ENCODE measurements at places on chromosomes 5 and 9. TPM values are rescaled to one million over a fixed set of nuclear protein-coding genes. Genes with fewer than 3 reads are reported as not detected.

DNA sequence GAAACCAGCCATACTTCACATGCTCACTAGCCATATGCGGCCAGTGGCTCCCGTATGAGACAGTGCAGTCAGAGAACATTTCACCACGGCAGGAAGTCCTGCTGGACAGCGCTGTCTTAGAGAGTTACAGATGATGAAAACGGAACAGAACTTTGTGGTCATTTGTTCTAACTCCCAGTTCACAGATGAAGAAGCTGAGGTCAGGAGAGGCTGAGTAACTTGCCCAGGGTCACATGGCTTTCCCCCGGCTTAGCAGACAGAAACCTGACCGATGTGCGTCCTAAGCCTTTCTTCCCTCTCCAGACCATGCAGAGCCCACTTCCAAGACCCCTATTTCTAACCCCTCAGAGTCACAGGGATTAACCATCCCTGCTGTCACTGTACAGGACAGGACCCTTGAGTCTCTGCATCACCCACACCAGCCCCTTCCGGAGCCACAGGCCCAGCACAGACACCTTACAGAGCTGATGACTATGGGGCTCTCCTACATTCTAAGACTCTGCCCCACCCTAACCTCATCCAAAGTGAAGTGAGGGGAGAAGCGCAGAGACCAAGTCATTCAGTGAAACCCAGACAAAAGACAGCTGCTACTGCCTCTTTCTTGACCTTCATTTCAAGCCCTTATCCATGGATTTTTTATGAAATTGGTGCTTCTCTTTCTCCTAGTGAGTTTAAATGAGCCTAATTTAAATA lies 86.9 kb downstream of the PTPN3 start:
- no peaks in the 10 kb centered on the region for H3K4me1 ChIP-seq
- no peaks in the 10 kb centered on the region for H3K27me3 ChIP-seq
- DNase-seq, result no peak
- no peak overlapping the region for H3K4me3 ChIP-seq
- H3K27ac ChIP-seq, result no peak overlapping the region

GRCh38 chr5:72273547-72273946 lies 46.5 kb downstream of the MRPS27 start:
- DNase-seq, result no peak
- H3K27me3 ChIP-seq, result no peaks in the 10 kb centered on the region
- no peaks in the 10 kb centered on the region for H3K4me1 ChIP-seq
- no peak overlapping the region for H3K27ac ChIP-seq
- H3K36me3 ChIP-seq, result peaks cover 6% of the 10 kb centered on the region
- no peak overlapping the region for H3K4me3 ChIP-seq

GRCh38 chr5:16043349-16043965 lies 136.1 kb downstream of the MARCHF11 start:
- H3K27me3 ChIP-seq, result no peaks in the 10 kb centered on the region
- H3K4me1 ChIP-seq, result no peaks in the 10 kb centered on the region
- H3K27ac ChIP-seq, result no peak overlapping the region
- no peak for DNase-seq
- H3K4me3 ChIP-seq, result no peak overlapping the region

DNA sequence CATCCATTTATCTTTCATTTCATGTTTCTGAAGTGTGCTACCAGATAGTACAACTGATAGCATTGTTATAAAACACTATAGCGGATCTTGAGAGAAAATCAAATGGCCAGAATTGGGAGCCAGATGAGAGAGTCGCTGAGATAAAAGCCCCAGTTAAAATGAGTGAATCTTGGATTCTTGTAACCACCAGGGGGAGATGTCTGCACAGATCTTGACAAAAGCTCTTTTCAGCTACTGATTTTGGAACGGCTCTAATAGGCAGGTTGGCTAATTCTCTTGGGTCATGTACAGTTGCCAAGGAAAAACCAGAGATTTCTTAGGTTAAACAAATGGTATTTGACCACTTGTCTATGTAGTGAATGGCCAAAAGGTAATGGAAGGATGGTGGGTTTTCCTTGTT lies 21.7 kb downstream of the F2RL2 start:
- DNase-seq, result no peak
- H3K4me1 ChIP-seq, result no peaks in the 10 kb centered on the region
- no peaks in the 10 kb centered on the region for H3K27me3 ChIP-seq

- H3K36me3 ChIP-seq, result peaks cover 10% of the 10 kb centered on the region
- H3K27me3 ChIP-seq, result no peaks in the 10 kb centered on the region
- H3K27ac ChIP-seq, result no peak overlapping the region
- DNase-seq, result no peak
- no peak overlapping the region for H3K4me3 ChIP-seq
- H3K4me1 ChIP-seq, result no peaks in the 10 kb centered on the region
Observed at GRCh38 chr5:132607095-132607494, 50.3 kb downstream of the RAD50 start.

DNA sequence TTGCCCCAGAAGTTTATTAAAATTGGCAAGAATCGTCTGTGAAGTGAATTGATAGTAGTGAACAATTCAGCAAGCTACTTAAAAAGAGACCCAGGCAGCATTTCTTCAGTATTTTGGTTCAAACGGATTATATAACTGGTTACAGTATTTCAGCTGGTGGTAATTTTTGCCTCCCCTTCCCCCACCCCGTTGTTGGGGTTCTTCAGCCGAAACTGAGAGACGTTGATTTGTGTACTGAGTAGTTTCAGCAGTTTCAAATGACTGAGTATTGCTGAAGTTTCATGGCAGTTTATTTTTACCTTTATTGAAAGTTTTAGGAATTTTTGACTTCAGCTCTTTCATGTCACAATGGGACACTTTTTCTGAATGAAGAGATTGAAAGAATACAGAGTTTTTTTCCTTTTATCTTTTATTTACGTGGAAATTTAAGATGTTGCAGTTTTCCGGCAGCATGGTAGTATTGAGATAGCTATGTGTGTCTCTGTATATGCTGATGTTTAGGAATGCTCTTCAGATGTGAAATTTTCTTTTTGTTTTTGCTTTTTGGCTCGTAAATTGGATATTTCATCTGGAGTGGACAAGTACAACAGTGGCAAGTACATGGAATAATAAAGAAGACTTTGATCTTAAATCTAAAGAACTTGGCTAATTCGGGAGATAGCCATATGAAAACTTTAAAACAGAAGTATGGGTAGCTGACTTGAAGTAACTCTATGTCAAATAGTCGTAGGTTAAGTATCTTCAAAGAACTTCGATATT lies 1.9 kb downstream of the GPBP1 start:
- peak overlapping the region; percentile 97 for H3K27ac ChIP-seq
- peaks cover 46% of the 10 kb centered on the region for H3K4me1 ChIP-seq
- H3K4me3 ChIP-seq, result peak overlapping the region; percentile 95
- H3K27me3 ChIP-seq, result no peaks in the 10 kb centered on the region
- no peak for DNase-seq

GRCh38 chr5:122154910-122155309 lies 25.6 kb downstream of the ZNF474 start:
- no peaks in the 10 kb centered on the region for H3K27me3 ChIP-seq
- no peaks in the 10 kb centered on the region for H3K36me3 ChIP-seq
- H3K4me3 ChIP-seq, result no peak overlapping the region
- H3K4me1 ChIP-seq, result peaks cover 8% of the 10 kb centered on the region
- no peak overlapping the region for H3K27ac ChIP-seq

PRLR gene
- total RNA-seq, result not detected

- no peak overlapping the region for H3K27ac ChIP-seq
- DNase-seq, result no peak
- no peak overlapping the region for H3K4me3 ChIP-seq
- no peaks in the 10 kb centered on the region for H3K27me3 ChIP-seq
Observed at GRCh38 chr9:109098960-109099308, 20.8 kb downstream of the TMEM245 start.

- no peaks in the 10 kb centered on the region for H3K4me1 ChIP-seq
- H3K4me3 ChIP-seq, result no peak overlapping the region
- no peak overlapping the region for H3K27ac ChIP-seq
- no peak for DNase-seq
- no peaks in the 10 kb centered on the region for H3K36me3 ChIP-seq
Observed at GRCh38 chr5:38287124-38287523, 28.8 kb downstream of the EGFLAM start.

- DNase-seq, result no peak
- H3K36me3 ChIP-seq, result no peaks in the 10 kb centered on the region
- H3K27me3 ChIP-seq, result no peaks in the 10 kb centered on the region
- no peak overlapping the region for H3K27ac ChIP-seq
Observed at GRCh38 chr5:178797101-178797521, 62.6 kb upstream of the ZNF354B start.

DNA sequence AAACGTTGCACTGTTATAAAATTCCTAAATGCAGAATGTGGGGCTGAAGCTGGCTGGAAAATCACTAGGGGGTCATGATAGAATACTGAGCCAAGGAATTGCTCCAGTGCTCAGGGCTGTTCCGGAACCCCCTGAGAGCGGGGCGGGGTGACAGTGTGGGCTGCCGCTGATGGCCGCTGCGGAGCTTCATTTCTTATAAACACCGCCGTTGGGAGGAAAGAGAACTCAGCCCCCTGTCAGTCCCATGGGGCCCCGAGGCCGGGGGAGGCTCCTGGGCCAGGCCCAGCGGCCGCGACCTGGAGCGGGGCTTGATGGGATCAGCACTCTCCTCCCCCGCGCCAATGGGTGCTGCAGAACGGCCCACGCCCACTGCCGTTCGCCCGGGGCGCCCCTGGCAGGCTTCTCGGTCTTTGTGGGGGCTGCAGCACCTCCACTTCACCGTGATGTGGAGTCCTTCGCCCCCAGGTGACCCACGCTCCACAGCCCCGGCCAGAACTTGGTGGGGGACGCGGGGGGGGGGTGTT lies 5.2 kb upstream of the IRF1 start:
- peak overlapping the region; percentile 82 for H3K27ac ChIP-seq
- H3K27me3 ChIP-seq, result no peaks in the 10 kb centered on the region
- no peaks in the 10 kb centered on the region for H3K36me3 ChIP-seq
- H3K4me1 ChIP-seq, result peaks cover 72% of the 10 kb centered on the region

GRCh38 chr5:14732991-14733390 lies 68.5 kb downstream of the OTULIN start:
- no peaks in the 10 kb centered on the region for H3K27me3 ChIP-seq
- peaks cover 6% of the 10 kb centered on the region for H3K36me3 ChIP-seq
- DNase-seq, result no peak
- no peaks in the 10 kb centered on the region for H3K4me1 ChIP-seq
- no peak overlapping the region for H3K4me3 ChIP-seq

KIF27 gene
- total RNA-seq, result 3.2 TPM

- no peak for DNase-seq
- no peak overlapping the region for H3K4me3 ChIP-seq
- no peaks in the 10 kb centered on the region for H3K4me1 ChIP-seq
- no peak overlapping the region for H3K27ac ChIP-seq
- H3K27me3 ChIP-seq, result no peaks in the 10 kb centered on the region
Observed at GRCh38 chr5:153713943-153714342, 223.5 kb downstream of the GRIA1 start.

MLANA gene
- not detected for total RNA-seq

DNA sequence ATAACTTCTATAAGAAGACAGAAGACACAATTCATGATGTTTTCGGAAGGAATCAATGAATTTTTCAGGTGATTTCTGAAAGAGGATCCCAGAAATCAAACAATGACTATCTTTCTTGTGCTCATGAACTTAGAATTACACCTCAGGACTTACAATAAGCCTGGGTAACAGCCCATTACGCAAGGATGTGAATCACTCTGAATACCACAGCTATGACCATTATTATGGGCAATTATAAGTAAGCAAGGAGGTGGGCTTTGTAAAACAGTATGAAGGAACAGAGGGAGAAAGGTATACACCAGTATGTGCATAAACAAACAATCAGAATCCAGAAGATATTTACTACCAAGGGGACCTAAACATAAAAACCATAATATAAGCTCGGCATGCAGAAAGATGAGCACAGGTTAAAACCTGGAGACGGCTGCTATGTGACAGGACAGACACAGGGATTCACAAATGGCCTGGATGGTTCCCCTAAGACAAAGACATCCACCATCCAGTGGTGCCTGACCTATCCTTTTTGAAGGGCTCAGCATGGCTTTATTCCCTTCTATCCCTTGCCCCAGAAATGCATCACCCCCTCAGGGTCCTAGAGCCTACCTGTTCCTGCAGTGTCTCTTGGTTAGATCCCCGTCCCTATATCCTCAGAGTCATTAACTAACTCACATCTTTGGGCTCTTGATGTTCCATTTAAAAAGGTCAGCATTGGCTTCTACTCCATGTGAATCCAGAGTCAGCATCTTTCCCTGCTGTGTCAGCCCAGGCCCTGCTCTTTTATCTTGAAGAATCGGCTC lies 21.8 kb upstream of the PPP2CA start:
- H3K27me3 ChIP-seq, result peaks cover 1% of the 10 kb centered on the region
- no peak overlapping the region for H3K4me3 ChIP-seq
- H3K36me3 ChIP-seq, result no peaks in the 10 kb centered on the region
- no peak for DNase-seq

DNA sequence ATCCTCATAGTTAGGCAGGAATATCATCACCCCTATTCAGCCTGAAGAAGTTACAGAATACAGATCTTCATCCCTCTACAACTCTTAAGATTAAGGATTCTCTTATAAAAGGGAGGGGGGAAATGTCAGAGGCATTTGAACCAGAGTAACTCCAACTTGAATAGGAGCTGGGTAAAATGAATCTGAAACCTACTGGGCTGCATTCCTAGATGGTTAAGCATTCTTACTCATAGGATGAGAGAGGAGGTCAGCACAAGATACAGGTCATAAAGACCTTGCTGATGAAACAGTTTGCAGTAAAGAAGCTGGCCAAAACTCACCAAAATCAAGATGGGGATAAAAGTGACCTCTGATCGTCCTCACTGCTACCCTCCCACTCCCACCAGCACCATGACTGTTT lies 14.4 kb downstream of the FREM1 start:
- no peaks in the 10 kb centered on the region for H3K36me3 ChIP-seq
- no peaks in the 10 kb centered on the region for H3K4me1 ChIP-seq
- no peak overlapping the region for H3K4me3 ChIP-seq
- no peaks in the 10 kb centered on the region for H3K27me3 ChIP-seq
- H3K27ac ChIP-seq, result no peak overlapping the region

DNA sequence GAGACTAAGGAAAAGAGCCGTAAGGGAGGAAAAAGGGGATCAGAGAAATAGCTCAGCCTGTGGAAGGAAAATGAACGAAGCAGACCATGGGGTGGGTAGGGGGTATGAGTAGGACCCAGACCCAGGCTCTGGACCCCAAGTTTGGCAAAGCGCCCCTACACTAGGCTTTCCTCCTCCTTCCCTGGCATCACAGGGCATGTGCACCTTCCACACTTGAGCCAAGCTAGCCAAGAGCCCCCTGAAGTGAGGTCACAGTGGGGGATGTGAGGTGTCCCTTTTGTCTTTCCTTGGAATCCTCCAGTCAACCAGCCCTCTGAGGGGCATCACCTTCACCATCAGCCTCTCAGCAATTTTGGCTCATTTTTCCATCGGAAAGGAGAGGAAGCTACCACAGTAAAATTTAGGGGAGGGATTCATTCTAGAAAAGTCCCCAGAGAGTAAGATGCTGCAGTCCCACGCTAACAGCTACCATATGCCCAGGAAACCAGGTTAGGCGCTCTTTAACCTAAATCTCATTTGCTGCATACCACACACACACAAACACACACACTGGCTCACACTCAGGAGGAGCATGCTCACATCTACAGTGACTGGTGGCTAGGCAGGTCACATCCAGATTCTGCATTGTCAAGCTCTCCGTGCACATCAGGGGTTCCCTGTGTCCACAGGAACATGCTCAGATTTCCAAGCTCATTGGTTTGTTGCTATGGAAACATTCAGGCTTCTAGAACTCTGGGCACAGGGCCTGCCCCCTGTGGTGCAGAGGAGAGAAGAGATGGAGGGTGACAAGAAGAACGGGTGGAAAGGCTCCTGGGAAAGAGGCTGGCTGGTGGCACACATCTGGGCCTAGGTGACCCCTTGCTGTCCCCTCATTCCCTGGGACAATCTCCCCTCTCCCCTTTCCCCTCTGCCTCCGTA lies 9.9 kb downstream of the REEP2 start:
- H3K27me3 ChIP-seq, result no peaks in the 10 kb centered on the region
- no peak overlapping the region for H3K4me3 ChIP-seq
- no peak for DNase-seq
- peaks cover 8% of the 10 kb centered on the region for H3K4me1 ChIP-seq
- no peaks in the 10 kb centered on the region for H3K36me3 ChIP-seq
